ENCODE measurements at places on chromosomes 3 and 15.

DNA sequence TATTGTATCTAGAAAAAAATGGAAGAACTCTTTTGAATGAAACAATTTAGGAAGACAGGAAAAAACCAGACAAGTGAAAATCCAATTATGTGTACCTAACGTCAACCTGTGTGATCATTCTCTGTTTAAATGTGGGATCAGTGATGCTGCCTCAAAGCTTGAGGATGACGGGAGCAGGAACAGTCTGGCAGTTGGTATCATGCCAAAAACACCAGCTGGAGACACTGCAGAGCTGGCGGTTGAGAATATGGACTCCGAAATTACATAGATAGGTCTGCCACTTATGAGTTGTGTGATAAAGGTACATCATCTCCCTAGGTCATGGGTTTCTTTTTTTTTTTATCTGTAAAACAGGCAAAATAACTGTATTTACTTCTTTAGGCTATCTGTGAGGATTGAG is 480.5 kb downstream of the CNTN4 start:
- no peak for DNase-seq

DNA sequence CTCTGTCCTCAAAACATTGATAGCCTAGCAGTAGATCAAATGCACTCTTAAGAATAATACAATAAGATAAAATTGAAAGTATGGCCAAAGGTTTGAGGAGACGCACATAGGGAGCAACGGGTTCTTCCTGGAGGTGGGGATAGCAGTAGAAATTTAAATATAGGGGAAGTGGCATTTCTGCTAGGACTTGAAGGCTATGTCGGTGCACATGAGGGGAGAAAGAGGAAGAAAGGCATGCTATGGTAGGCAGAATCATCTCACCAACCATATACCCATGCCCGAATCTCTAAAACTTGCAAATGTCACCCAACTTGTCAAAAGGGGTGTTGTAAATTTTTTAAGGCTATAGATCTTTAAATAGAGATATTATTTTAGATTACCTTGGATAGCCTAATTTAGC is 735.1 kb upstream of the LMCD1 start:
- no peak for DNase-seq

DNA sequence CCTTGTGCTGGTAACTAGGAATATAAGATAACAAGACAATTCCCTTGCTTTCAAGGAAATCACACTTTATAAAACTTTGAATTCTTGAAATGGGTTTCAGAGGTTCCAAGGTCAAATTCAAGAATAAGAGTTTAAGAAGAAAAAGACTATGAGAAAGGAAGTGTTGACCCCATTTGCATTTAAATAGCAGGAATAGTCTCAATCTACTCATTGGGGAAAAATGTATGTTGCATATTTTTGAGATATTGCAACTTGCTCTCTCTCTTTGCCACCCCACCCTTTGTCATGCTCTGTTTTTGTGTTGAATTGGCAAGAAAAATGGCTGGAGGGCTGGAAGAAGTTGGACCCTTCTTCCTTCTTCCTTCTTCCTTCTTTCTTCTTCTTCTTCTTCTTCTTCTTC is 699.2 kb downstream of the TUSC7 start:
- DNase-seq, result no peak

- no peak for DNase-seq
Measured at GRCh38 chr3:58962040-58962651, 87.7 kb downstream of the CFAP20DC start.

DNA sequence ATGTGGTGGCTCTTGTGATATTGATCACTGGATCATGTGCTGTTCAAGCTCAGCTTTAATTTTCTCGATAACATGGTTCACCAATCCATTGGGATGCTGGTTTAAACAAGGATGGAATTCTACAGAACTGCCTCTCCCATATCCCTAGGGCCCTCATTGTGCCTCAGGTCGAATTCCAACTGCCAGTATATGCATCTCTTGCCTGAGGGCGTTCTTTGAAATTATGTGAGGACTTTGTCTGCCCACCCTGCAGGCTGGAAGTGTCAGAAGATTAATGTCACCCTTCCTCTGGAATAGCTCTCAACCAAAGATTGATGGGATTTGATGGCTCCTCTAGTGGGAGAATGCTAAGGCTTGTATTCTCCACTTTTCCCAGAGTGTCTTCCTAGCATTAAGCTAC is 175.6 kb upstream of the GALNT15 start:
- no peak for DNase-seq

- no peak for DNase-seq
Measured at GRCh38 chr15:46297766-46298165, 662.9 kb downstream of the SQOR start.

DNA sequence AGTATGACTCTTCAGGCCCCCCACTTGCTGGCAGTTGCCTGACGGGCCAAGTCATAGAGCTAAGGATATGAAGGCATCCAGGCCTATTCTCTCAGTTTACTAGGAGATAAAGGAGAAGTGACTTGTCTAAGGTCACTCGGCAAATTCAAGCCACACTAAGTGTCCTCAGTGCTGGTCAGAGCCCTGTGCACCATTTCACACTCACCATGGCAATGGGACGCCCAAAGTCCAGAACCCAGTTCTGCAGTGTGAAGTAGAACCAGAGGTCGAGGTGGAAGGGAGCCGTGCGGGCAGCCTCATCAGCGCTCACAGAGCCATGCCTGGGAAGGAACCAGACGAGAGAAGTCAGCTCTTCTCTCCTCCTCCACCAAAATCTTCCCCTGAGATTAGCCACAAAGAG is 11.2 kb downstream of the CLN6 start:
- no peak for DNase-seq

DNA sequence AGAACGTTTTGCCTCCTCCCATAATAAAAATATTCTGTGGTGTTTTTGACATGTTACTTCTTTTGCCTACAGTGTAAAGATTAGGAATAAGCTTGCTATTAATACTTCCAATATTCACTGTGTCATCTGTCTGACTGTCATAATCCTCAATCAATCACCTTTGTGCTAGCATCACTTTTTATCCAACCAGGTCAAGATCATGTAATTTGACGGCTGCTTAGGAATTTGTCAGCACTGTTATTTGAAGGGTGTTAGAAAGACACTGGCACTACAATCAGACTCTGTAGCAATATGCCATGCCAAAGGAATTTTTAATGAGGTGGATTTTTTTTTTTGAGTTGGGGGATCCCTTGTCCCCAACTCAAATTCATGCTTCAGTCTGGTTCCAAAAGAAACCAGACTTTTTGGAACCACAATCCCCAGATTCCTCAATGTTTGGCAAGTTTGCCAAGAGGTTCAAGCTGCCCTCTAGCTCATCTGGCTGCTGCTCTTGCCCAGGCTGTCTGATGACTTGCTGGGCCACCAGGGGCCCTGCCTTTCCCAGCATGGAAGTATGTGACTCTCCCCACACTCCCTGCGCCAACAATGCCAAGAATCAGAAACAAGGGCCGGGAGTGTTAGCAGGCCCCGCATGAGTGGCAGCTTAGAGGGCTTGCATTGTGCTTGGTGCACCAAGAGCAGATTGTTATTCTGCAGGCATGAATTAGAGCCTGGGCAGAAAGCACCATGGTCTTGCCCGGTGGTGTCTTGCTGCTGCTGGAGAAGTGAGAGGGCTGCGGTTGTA is 58.6 kb upstream of the TSC22D2 start:
- no peak for DNase-seq

DNA sequence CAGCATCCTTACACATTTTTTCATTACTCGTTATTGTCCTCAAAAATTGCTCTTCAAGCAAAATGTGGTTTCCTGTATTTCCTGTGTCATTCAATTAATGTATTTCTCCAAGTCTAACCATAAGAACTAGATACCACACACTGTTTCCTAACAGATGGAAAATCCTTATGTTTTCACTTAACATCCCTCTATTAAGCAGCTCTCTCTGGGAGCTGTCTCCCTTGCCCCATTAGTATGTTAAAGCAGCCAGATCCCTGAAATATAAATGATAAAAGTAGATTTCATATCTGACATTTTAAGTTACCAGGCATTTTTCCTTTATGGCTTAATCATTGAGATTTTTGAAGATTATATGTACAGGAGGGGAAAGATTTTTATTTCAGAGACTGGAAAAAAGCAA is 15.9 kb downstream of the PFN2 start:
- DNase-seq, result no peak

DNA sequence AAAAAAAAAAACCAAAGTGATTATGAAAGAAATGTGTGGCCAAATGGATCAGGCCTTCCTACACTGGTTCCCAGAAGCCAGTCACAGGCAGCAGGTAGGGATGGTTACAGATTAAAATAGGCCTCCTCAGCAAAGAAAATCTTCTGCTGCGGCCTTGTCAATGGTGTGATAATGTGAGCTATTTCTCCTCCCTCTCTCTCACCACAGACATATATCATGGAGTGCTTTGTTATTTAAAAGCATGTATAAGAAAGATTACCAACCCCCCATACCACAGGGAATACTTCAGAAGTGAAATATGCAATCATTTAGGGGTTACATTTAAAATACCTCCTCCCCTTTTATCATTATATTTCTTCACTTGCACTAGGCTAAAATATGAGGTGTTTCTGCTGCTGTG is 32.2 kb upstream of the LRTM1 start:
- DNase-seq, result no peak

- no peak for DNase-seq
Measured at GRCh38 chr3:153911116-153911515, 210.1 kb upstream of the ARHGEF26 start.

DNA sequence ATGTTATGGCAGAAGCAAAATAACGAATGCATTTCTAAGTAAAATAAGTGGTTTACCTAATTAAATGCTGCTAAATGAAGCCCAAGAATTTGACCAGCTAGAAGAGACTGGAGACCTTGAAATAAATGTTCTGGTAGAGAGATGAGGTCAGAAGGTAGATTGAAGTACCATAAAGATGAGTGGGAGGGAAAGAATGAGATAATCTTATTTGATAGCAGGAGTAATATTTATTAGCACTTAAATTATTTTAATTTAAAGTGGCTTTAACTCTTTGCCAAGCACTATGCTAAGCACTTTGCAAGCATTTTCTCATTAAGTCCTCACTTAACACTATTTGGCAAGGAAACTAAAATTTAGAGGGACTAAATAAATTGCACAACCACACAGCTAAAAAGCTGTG is 314.9 kb upstream of the CCDC54 start:
- DNase-seq, result no peak

DNA sequence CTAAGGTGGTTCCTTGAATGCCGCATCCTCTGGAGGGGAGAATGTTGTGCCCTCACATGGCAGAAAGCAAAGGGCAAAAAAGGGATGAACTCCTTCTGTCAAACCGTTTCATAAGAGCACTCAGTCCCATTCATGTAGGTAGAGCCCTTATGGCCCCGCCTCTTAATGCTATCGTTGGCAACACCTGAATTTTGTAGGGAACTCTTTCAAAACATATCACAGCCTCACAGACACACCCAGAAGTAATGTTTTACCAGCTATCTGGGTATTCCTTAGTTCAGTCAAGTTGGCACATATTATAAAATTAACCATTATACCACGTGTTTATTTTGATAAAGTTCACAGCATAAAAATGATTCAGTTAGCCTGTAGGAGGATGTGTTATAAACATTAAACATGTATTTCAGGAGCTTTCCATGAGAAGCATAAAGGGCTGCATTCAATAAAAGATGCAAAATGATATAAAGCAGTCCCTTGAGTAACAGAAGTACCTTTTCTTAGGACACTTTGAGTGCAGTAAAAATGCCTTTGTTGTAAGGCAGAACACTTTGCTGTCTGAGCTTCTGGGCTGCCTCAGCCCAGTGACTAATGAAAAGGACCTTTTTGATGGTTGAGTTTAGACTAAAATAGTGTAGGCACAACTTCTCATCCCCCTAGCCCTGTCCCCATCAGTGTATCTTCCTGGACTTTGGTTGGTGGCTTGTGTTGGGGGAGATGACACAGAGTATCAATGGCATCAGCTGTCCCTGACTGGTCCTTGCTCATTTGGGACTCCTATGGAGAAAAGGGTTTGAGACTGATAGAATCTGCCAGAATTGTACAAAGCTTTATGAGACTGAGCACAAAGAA is 263.5 kb upstream of the TPRG1 start:
- DNase-seq, result no peak
